Erythroblast (primary cell): ENCODE measurements at places on chromosomes 2 and 18.

DNA sequence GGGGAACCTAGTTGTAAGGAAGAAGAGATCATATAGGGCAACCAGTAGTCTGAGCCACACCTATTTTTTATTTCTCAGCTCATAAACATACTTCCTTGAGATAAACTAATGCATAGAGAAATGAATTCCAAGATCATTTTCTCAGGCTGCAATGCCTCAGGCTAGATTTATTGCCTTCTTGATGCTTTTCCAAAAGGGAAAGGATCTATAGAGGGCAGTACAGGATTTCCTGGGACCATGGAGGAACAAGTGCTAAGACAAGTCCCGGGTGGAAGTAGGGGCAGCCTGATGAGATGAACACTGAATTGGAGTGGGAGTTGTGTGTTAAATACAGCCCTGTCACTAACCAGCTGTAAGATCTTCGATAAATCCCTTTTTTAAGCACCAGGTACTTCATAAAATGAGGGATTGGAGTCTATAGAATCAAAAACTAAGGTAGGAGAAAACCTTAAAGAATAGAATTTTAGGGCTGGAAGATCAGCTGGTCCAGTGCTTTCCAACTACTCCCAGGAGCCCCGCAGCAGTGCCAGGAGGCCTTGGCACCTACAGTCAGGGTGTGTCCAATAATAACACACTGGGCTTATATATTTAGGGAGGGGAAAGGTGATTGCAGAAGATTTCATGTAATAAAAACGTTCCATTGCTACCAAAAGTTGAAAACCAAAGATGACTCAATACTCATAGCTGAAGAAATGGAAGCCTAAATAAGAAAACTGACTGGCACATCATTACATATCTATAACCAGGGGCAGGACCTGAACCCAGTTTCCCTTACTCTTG, 58.1 kb downstream of the SERTAD2 start:
- DNase-seq, result no peak

- DNase-seq, result no peak
These were observed 98.6 kb downstream of the ACTR2 start for GRCh38 chr2:65326276-65326675.

- DNase-seq, result peak; percentile 62
These were observed 4.7 kb downstream of the RAB3GAP1 start for GRCh38 chr2:135056790-135057189.

DNA sequence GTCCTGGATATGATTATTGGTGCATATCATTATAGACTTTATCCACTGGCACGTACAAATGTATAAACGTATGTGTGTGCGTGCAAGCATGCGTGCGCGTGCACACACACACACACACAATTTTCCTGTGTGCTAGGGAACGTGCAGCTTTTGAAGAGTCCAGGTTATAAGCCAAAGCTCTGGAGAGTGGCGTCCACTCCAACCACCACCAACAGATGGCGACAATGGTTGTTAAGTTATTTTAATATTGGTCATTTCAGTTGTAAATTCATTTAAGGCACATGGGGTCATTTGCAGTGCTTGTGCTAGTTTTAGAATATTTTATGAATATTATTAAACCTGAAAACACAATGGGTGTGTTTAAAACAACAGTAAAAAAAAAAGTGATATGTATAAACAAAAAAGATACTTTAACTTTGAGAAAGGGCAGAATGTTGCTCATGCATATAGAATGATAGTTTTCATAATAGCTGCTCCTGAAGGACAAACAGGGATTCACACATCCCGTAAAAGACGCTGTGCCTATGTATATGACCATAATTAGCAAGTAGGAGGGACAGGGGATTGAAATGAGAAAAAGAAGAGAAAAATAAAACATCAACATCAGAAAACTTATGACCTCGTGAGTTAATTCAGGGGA, 124.2 kb upstream of the ITGB6 start:
- DNase-seq, result peak; percentile 65

DNA sequence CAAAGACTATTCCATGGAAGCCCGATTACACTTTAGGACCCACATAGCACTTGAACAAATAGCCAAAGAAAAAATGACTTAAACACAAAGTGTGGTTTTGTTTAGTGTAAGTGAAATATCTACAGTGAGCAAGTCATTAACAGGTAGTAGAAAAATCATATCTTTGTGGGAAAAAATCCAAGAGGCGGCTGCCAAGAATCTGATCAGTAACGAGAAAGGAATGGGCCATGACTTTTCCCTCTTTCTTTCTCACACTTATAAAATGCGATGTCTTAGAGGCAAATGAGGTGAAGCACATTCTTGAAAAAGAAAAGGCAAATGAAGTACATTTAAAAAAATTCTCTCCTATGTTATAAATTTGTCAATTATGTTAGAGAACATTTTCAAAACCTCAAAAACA, 12.9 kb upstream of the GEMIN6 start:
- no peak for DNase-seq

DNA sequence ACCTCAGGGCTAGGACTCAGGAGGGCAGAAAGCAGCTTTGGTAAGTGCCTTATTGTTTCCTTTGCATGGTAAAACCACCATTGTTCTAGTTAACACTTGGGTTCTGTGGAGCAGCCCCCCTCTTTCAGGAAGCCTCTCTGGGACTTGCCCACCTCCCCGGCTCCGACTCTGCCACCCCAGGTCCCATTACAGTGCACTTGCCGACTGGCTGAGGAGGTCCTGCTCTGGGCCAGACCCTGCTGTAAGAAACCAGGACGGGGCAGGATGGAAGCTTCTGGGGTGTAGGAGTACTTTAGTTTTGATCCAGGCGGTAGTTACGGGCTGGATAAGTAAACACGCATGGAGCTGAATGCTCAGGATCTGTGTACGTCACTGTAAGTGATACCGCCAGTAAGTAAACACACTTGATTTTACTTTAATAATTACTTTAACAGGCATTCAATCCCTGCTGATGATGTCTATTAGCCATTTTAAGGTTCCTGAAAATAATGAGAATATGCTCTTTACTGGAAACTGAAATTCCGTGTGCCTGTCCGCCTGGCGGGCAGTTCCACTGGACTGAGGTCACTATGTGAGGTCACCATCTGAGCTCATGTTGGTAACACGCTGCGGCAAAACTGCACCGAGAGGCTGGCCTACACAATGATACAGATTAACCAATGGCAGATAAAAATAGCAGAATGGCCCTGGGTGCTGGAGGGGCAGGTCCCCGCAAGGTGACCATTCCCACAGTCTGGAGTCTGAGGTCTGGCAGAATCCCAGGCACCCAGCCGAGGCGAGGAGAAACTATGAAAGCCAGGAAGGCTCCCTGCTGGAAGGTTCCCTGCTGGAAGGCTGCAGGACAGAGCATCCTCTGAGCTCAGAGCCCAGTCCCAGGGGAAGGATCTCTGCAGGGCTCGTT, 25.2 kb downstream of the HS1BP3 start:
- no peak for DNase-seq

GRCh38 chr18:63146828-63147409, 172.7 kb downstream of the BCL2 start:
- no peak for DNase-seq
